ENCODE measurements at places on chromosomes 2 and 18. TPM values are rescaled to one million over a fixed set of nuclear protein-coding genes. Genes with fewer than 3 reads are reported as not detected.

The C2orf78 gene
- total RNA-seq, result not detected

The M1AP gene
- not detected for total RNA-seq

The ALPI gene
- total RNA-seq, result not detected

The ANKRD30B gene
- total RNA-seq, result not detected

The ALPP gene
- total RNA-seq, result not detected

Measured in T-helper 2 cell treated with Interferon-gamma antibody and Interleukin-4, amounts not matched to agents 100 ng/mL and 5 ng/mL, for 36 hours (primary cell).